ENCODE measurements at places on chromosomes 7 and 10. TPM values are rescaled to one million over a fixed set of nuclear protein-coding genes. Genes with fewer than 3 reads are reported as not detected.

Gene LIPN
- not detected for total RNA-seq

Gene ADRB1
- under 0.01 TPM for total RNA-seq

Gene HUS1
- 31.2 TPM for total RNA-seq

Gene PCLO
- total RNA-seq = under 0.01 TPM

Gene TMEM176B
- total RNA-seq = not detected
